GM20000 (cell line): ENCODE measurements at places on chromosomes 16 and 17.

GRCh38 chr17:61467416-61468262 is 15.4 kb downstream of the TBX4 start:
- no peak for DNase-seq

GRCh38 chr16:19393226-19394111 is 24.2 kb upstream of the TMC5 start:
- DNase-seq, result no peak

GRCh38 chr17:20191056-20191455 is 181.9 kb downstream of the SPECC1 start:
- DNase-seq, result no peak

DNA sequence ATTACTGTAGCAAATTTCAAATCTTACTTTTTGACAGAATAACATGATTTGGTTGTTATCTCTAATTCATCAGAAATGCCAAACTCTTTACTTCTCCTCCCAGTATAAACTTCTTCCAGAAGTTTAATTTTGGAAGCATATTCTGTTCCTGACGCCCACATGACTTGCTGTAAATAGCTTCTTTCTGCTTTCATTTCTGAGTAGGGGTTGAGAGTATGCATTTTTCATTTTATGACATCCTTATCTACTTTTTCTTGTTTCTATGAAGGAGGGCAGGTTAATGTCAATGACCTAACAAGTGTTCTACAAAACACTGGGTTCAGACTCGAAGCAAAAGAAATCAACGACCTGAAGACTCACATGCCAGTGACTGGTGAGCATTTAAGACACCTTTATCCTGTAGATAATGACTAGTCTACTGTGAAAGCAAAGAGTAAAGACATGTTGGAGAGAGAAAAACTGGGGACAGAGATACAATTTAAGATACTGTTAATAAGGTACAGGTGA is 36.5 kb upstream of the EFCAB3 start:
- no peak for DNase-seq

DNA sequence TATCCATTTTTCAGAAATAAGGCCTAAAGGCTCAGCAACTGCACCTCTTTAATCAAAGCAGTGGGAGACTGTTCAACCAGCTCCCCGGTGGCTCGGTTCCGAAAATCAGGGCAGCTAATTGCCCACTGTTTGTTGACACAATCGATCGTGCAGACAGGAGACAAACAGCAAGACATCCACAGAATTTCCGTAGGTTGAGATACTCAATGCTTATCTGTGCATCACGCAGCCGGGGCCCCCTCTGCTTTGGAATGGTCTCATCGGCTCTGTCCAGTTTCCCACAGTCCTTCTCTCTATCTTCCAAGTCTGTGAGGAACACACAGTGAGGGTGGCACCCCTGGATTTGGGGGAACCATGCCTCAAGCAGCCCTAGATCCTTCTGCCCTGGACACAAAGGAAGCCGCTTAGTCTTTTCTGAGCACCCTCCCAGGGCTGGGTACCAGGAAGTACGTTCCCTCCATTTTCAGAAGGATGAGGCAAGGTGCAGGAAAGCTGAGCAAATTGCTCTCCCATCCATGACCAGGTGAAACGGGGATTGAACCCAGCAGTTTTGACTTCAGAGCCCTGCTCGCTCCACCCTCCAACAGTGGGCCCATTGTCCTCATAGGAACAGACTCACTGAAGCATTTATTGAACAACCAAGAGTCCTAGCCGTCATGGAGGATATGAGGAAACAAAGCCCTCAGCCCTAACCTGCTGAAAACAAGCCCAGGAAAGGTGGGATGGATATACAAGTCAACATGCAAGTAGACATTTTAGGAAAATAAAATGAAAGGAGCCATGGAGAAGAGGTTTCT is 70.7 kb downstream of the C16orf95 start:
- no peak for DNase-seq

GRCh38 chr17:62626719-62627218 is 701 bp upstream of the MRC2 start:
- no peak for DNase-seq
